CD4-positive, alpha-beta T cell treated with Interferon alpha-2 for 1 hour (primary cell): ENCODE measurements at places on chromosomes 5 and 9.
A peak's percentile ranks its signal among the peaks of the same experiment; 100 is the strongest.

DNA sequence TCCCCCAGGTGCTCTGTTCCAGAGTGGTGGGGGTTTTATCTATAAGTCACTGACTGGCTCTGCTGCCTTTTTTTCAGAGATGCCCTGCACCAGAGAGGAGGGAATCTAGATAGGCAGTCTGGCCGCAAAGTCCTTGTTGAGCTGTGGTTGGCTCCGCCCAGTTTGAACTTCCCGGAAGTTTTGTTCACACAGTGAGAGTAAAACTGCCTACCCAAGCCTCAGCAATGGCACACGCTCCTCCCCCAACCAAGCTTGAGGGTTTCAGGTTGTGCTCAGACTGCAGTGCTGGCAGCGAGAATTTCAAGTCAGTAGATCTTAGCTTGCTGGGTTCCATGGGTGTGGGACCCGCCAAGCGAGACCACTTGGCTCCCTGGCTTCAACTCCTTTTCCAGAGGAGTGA, 1428.6 kb downstream of the MAT2B start:
- DNase-seq: no peak

GRCh38 chr9:125586172-125586511, 120.9 kb downstream of the MAPKAP1 start:
- DNase-seq: no peak

GRCh38 chr5:171483551-171484135, 64.2 kb downstream of the FGF18 start:
- no peak for DNase-seq

DNA sequence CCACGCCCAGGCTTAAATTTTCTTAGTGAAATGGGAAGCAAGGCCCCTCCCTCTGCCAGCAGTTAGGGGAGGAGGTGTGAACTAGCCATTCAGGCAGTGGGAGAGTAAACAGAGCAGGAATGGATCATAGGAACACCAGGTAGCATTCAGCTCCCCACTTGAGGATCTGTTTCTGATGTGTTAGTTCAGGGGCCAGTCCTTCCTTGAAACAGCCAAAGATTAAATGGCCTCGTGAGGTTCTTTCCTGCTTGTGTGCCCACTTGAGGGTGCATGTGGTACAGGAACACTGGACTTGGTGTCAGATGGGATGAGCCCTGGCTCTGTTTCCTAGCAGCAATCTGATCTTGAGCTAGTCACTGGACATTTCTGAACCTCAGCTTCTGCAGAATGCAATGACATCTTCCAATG, 21.2 kb downstream of the FAXDC2 start:
- DNase-seq: no peak

GRCh38 chr5:10704949-10705621, 55.9 kb downstream of the DAP start:
- no peak for DNase-seq

- no peak for DNase-seq
Observed at GRCh38 chr9:94807556-94807955, 81.1 kb downstream of the AOPEP start.

DNA sequence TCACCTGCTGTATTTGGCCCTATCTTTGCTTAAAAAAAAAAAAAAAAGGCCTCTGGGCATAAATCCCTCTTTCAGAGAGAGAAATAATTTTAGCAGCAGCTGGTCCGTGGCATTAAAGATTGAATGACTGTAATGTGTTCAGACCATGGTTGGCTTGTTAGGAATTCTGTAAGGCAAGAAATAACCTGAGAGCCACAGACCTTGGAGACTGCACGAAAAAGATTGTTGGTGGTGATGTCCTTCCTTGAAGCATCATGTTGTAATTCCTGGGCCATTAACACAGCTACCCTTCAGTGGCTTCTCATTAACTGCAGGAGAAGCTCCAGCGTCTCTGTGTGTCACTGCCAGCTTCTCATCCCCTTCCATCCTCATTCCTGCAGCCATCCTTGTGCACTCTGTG, 79.0 kb downstream of the SGCD start:
- no peak for DNase-seq

DNA sequence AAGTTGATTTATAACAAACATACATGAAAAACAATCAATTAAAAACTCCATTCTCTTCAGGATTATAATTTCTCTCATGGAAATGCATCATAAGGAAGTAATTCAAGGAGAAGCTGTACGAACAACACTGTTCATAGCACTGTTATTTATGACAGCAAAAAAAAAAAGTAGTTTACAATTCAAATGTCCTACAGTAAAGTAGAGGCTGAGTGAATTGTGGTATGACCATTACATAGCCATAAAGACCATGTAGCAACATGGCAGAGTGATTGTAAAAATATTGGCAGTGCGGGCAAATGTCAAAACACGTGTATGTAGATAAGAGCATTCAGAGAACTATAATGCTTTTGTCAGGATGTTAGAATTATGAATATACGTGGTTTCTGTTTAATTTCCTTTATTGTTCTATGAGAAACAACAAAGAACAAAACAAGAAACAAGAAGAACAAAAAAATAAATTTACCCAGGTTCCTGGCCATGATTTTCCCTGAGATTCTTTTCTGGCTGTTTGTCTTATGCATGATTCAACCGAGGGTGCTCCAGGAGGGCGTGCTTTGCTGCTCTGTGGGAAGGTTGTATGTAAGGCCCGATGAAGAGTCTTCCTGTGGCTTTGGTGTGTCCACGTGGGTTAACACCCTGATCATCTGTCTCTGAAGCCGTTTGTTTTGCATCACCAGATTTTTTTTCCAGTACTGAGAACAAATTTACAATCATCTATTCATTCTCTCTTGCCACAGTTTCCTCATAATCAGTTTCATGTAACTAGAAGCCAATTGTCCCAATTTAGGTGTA, 28.8 kb downstream of the GCNT4 start:
- peak; percentile 10 for DNase-seq

GRCh38 chr5:137665678-137666460, 70.0 kb downstream of the KLHL3 start:
- DNase-seq: peak; percentile 12

GRCh38 chr9:68705531-68706362, 707 bp downstream of the PIP5K1B start:
- DNase-seq: no peak

- DNase-seq: no peak
Observed at GRCh38 chr5:79269733-79270166, 33.8 kb downstream of the JMY start.

DNA sequence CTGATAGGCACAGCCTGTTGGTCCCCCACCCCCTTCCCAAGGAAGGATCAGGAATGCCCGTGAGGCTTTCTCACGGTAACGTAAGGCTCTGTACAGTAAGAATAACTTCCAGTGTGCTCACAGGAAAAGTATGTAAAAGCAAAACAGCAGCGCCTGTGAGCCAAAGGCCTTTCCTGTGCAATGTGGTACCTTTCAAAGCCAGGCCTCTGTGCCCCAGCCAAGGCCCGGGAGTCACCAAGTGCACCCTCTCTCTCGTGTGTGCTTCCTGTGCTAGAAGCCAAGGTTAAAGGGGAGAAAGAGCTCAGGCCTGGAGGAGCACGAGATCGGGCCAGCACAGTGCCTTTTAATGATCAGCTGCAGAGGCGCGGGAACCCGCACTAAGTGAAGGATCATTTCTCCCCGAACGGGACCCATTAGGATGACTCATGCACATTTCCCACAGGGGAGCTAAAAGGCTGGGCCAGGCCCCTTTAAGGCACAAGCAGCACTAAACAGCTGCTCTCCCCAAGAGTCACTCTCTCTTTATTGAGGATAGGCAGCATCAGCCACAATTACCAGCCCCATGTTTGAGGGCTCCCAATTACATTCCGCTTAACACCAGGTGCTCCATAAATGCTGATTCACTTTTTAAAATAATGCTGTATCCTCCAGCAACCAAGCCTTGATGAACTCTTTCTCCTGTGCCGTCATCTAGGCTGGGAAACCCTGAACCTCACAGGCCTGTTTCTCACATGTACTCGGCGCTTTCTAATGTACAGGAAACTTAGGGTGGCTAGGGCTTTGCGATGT, 42.8 kb downstream of the SHB start:
- no peak for DNase-seq

- DNase-seq: no peak
Observed at GRCh38 chr5:166595274-166595951, 1696.0 kb upstream of the WWC1 start.

- DNase-seq: no peak
Observed at GRCh38 chr9:111502506-111502905, 18.3 kb upstream of the ECPAS start.

DNA sequence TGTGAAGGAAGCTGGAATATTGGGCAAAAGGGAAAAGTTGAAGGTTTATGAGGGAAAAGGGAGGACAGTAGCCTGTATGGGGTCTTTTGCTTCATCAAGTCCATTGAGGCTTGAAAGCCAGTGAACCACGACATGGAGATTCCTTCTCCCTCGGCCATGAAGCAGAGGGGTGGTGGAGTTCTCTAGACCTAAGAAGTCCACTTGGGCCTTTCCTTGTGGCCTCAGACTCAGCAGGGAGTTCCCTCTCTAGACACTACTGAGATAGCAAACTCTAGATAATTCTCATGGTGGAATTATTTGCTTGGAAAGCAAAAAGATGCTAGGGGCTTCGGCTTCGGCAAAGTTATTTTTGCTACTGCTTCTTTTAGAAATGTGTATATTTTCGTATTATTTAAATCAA, 78.5 kb downstream of the FOXD1 start:
- DNase-seq: no peak

DNA sequence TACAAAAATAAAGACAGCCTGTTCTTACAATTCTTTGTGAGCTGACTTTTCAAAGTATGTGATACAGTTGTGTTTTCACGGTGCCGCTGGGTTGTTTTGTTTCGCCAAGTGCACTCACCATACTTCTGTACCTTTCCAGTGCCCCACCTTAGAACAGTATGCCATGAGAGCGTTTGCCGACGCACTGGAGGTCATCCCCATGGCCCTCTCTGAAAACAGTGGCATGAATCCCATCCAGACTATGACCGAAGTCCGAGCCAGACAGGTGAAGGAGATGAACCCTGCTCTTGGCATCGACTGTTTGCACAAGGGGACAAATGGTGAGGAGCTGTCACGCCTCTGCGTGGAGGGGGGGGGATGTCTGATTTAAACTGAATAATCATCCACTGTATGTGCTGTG, 12.9 kb downstream of the CCT5 start:
- DNase-seq: no peak
